Mucosa of gallbladder (tissue), 1 donor: ENCODE measurements at places on chromosomes 1 and 21.
A peak's percentile ranks its signal among the peaks of the same experiment; 100 is the strongest.

GRCh38 chr1:166999075-166999474 is 10.0 kb downstream of the MAEL start:
- DNase-seq = no peak

GRCh38 chr1:91851130-91852010 is 34.6 kb downstream of the TGFBR3 start:
- peak; percentile 81 for DNase-seq

GRCh38 chr1:222618001-222618879 is at the start of gene MIA3:
MIA3 (plus strand) TSS chr1:222618097; CDS start chr1:222618111, 14 bp downstream.
- DNase-seq = peak; percentile 15

DNA sequence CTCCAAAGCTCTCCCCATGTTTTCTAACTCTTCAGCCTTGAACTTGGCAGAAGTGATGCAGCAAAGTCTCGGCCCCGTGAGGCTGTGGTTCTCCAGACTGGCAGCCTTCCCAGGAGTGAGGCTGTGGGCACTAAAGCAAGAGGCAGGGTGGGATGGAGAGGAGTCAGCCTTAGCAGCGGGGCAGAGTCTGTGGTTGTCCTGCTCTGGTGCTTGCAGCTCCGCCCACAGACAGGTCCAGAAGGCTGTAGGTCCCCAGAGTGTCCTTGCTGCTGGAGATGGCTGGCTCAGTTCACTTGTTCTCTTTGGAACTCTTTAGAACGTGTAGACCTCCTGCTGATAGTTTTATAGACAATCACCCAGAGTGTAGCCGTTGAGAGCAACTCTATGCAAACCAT is 142.6 kb downstream of the AJAP1 start:
- DNase-seq = no peak

DNA sequence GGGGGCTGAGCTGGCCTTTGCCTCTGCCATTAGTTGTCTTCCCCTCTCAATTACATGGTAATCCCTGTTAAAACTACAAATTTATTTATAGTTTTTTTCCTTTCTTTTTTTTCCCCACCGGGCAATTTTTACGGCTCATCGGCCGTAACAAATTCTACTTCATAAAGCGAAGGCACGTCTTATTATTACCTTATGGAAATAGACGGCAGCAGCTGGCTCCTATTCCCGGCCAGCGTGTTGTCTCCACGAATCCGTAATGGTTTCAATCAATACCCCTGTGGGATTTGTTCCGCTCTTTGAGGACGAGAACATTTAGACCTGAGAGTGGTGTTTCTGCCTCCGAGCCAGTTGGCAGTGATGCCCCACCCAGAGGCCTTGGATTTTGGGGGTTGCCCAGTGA is 52.4 kb upstream of the IGSF21 start:
- no peak for DNase-seq

DNA sequence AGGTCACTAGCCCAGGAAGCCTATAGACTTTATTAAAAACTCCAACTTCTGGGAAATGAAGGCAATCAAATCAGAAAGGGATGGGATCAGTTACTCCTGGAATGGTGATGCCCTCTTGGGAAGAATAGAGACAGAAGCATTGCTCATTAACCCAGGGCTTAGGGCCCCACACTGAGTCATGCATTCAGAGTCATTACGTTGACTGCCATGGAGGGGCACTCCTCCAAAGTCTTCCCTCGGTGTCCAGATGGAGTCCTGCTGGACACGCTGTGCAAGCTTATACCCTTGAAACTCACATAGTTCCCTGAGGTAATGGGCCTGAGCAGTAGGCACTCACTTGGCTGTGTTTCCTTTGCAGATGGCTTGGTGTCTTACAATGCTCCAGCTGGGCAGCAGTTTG is 35.2 kb upstream of the HSD17B7 start:
- no peak for DNase-seq

DNA sequence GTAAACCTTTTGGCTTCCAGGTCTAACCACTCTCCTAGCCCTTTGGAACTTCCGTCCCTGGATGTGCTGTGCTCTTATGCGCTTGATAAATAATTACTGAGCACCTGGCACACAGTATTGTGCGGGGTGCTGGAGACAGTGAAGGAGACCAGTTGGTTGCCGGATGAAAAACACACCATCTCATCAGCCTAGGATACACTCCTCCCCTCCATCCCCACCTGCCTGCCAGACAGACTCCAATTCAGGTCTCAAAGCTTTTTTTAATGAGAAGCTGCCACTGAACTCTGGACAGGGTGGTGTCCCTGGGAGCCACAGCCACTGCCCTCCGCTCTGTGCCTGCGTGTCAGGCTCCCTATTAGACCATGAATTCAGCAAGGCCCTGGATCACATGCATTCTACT is 9.2 kb downstream of the GNB1 start:
- DNase-seq = no peak

GRCh38 chr1:226308166-226308722 is 720 bp downstream of the LIN9 start:
- no peak for DNase-seq

DNA sequence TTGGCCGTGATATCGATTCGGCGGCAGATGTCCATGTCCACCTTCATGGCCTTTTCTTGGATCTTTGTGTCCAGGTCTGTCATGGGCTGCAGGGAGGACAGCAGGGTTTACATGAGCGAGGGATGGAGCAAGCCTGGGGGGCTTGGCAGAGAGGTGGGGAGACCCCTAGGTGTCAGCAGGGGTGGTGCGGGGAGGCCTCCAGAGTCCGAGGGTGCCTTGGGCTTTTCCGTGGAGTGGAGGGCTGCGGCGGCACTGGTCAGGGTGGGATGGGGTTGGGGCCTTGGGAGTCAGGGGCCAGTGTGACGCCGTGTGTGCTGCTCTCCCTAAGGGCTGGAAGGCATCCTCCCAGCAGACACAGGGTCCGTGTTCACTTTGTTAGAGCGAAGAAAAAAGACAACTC is 16.1 kb upstream of the ALDH4A1 start:
- no peak for DNase-seq

GRCh38 chr1:162530988-162531319 is 30.6 kb upstream of the UAP1 start:
- DNase-seq = no peak

DNA sequence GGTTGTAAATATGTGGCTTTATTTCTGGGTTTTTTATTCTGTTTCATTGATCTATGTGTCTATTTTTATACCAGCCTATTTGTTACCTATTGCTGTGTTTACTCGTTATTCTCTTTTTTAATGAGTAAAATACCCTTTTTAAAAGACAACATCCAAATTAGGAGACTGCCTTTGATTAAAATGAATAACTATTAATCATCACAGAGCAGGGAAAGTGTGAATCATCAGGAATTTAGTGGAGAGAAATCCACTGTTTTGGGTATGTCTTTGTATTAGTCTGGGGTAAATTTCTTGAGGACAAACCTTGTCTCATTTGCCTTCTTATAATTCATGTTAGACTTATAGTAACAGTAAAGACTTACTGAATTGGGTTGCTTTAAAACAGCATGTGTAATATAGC is 12.1 kb downstream of the DISC1 start:
- no peak for DNase-seq

DNA sequence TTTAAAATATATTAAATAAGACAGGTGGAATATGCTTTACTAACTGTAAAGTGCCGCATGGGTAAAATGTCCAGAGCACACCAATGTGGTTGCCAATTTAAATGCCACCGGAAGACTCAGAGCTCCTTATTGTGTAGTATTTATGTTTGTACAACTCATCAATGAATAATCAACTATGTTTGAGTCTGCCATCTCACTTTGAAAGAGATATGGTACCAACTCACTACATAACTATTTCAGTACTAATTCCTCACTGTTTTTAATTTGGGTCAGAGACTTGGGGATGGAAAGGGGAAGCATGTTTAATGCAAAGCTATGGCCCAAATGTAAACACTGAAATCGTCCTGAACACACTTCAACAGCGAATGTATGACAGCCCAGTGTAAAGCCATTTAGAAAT is 144.8 kb downstream of the NR5A2 start:
- DNase-seq = no peak

- peak; percentile 73 for DNase-seq
These were observed 8.0 kb upstream of the PKP1 start for GRCh38 chr1:201275253-201275666.

DNA sequence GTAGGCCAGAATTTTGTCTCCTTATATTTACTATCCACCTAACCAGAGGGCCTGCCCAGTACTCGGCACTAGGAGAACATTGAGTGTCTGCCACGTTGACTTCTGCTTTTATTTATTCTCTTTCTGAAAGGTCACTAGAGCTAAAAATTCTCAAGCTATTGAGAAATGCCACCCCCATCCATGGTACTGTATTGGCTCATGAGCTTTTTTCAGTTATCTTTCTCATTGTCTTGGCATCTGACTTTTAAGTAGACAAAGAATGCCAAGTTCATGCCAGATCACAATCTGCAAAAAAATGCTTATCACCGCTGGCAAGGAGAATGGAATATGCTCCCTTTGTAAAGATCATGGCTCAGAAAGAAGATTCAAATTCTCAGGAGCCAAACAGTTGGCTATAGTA is 49.8 kb upstream of the MROH9 start:
- no peak for DNase-seq

- no peak for DNase-seq
These were observed 147.0 kb downstream of the ST6GALNAC5 start for GRCh38 chr1:77014073-77014788.

DNA sequence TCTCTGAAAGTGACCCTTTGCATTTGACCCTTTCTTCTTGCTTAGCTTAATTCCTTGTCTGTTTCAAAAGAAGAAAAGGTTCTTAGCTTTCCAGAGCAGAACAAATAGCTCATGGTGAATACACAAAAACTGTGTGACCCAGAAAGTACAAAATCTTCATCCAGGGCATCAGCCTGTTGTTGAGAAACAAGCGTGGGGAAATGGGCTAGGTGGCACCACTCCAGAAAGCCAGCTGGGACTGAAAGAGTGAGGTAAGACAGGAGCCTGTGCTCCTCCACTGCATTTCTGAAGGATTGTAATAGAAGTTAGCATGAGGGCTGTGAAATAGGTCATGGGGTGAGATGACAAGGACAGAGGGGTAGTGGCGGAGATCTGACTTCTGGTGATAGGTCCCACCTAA is 45.8 kb downstream of the CYP2J2 start:
- DNase-seq = no peak

- no peak for DNase-seq
These were observed 7.6 kb downstream of the APOBEC4 start for GRCh38 chr1:183645531-183645930.

- no peak for DNase-seq
These were observed 54.6 kb downstream of the LDLRAD2 start for GRCh38 chr1:21866707-21867043.

DNA sequence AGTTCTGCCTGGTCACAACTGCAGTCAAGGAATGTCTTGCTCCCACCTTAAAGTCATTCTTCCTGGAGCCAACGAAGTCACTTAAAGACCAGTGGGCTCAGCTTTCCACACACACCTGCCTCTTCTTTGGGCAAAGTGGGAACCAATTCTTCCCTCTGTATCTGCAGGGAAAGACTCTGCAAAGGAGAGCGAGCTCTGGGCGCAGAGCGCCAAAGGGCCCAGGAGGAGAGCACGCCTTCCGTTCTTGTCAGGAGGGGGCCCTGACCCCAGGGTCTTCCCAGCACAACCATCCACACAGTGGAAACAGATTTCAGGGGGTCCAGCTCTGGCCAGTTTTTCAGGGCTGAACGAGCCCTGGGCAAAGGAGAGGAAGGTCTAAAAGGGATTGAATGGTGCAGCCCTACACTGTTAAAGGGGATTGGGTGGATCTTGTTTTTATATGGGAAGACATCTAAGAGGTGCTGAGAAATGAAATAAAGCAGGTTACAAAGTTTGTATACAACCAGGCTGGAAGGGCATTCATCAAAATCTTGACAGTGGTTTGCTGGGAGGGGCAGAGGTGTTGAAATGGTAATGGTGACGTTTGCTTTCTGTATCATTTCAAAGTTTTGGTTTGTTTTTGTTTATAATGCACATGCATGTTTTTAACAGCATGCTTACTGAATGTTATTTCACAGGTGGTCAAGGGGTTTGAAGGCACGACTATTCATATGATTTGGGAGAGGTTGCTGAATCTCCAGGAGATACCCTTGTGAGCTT is 6.8 kb upstream of the OLIG2 start:
- DNase-seq = no peak

DNA sequence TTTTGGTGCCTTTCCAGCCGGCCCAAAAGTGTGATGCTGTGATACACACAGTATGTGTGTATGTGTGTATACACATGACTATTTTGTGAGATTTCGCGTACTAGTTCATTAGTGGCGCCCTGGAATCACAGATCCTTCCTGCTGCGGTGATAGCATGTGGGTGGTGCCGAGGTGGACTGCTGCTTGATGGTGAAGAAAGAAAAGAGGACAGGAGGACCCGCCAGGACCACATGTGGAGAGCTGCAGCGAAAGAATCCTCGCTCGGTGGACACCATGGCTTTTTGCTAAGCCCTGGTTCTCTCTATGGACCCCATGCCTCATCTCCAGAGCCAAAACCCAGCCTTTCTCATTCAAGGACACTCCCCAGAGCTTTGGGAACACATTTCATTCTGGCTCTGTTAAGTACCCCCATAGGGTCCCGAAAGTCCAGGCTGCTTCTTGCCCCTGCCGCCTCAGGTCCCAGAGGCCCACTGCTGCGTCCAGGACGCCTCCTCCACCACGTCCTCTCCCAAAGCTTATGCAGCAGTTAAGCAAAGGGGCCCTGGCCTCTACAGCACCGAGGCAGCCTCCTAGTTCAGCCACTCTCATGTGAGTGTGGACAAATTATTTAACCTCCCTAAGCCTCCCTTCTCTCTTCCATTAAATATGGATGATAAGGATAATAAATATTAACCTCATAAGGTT is 32.8 kb upstream of the COX20 start:
- no peak for DNase-seq

GRCh38 chr1:163231385-163231784 is 28.7 kb upstream of the RGS5 start:
- DNase-seq = no peak

DNA sequence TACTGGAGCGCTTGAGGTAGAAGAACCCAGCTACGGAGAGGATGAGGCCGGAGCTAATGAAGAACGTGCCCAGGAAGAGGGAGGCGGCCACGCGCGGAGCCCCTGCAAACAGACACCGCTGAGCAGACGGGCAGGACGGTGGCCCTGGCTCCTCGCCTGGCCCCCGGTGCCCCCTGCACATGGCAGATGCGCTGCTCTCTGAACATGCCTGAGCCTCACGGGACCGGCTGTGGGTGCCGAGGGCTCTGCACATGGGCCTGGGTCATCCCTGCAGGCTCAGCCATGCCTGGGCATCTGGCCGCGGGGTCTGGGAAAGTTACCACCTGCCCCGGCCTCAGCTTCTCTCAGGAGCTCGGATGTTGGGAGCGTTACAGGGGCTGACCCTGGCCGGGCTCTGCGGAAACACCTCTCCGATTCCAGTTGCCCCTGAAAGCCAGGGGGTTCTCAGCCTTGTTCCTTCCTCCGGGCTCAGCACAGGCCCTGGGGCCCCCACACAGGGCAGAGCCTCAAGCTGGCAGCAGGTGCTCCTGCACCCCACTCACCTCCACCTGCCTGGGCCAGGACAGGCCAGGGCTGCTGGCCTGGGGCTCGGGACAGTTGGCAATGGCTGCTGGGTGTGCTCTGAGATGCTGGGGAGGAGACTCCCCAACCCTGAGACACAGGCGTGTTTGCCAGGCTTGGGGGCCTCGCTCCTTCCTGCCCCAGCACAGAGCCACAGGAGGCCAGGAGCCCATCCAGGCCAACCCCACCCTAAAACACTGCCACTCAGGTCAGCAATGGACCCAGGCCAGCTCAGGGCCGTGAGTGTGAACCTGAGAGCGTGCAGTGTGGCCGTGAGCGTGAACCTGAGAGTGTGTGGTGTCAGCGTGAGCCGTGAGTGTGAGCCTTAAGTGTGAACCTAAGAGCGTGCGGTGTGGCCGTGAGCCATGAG is 12.1 kb upstream of the RNF223 start:
- no peak for DNase-seq

- DNase-seq = peak; percentile 21
These were observed 553 bp downstream of the TTF2 start for GRCh38 chr1:117060441-117061317.

GRCh38 chr1:219940707-219941106 is 12.3 kb upstream of the SLC30A10 start:
- no peak for DNase-seq
